LHCN-M2 (cell line): ENCODE measurements at places on chromosomes 5 and 9. TPM values are rescaled to one million over a fixed set of nuclear protein-coding genes. Genes with fewer than 3 reads are reported as not detected.

The TMEM252 gene
- total RNA-seq, result not detected in 2 replicates

The NTRK2 gene
- total RNA-seq, result not detected in 2 replicates

The MYOT gene
- 0.46 TPM in 1 of 2 replicates, not detected in the other for total RNA-seq

The ST8SIA4 gene
- total RNA-seq, result 11.2 and 13.9 TPM in 2 replicates

The F2R gene
- total RNA-seq, result 22.4 and 22.5 TPM in 2 replicates

The PRRX2 gene
- not detected in 2 replicates for total RNA-seq

The CNTFR gene
- not detected in 2 replicates for total RNA-seq

The TMC1 gene
- total RNA-seq, result not detected in 2 replicates

The PFN3 gene
- not detected in 2 replicates for total RNA-seq

The CEP120 gene
- total RNA-seq, result 19.8 and 24.6 TPM in 2 replicates

DNA sequence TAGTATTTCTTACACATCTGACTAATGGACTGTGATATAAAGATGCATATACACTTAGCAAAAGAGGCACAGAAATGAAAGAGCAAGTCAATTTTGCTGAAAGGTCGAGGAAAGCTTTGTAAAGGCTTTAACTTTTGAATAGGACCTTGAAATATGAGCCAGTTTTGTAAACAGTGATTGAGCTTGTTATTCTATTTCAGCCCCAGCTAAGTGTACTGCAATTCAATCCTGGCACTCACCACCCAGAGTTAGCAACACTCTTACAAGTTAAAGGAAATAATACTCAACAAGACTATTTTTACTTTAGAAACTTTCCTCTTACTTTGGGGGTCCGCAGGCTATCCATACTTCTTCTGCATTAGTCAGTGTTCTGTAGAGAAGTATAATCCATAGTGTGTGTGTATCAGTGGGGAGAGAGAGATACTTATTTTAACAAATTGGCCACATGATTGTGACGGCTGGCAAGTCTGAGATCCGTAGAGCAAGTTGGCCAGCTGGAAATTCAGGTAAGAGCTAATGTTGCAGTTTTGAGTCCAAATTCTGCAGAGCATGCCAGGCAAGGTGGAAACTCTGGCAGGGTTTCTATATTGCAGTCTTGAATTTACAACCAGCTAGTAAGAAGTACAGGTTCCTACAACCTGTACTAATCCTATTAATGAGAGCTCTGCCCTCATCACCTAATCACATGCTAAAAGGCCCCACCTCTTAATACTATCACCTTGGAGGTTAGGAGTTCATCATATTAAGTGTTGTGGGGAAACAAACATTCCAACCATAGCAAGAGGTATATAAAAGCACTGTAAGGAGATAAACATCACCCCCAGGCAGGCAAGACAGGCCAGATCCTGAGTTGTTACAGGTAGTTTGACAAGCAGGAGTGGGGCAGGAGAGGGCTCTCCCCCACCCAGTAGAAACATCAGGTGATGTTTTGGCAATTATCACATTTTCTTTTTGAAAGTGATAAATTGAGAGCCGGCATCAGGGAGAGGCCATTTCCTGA, 33.6 kb downstream of the IL7R start:
- no peak for DNase-seq

- DNase-seq, result peak; percentile 90
Measured at GRCh38 chr5:126624534-126624933, 23.8 kb downstream of the PHAX start.

- DNase-seq, result no peak
Measured at GRCh38 chr5:176851871-176852658, 41.7 kb downstream of the UNC5A start.

- DNase-seq, result peak; percentile 2
Measured at GRCh38 chr5:115709585-115709984, 83.7 kb upstream of the TMED7 start.

DNA sequence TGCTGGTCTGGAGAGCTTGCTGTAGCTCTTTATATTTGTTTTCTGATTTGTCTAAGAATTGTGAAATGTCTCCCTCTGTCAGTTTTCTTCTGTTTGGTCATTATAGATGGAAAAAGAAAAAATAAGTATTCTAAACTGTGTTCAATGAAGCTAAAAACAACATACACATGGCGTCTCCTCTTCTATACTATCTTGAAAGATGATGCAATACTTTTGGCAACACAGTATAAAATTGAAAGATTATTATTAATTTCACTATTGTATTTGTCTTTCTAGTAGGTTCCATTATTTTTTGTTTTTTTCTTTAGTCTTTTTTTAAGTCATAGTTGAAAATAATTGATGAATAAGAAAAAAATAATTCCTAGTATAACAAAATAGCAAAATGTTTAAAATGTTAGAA, 22.5 kb downstream of the CCDC192 start:
- DNase-seq, result no peak

- no peak for DNase-seq
Measured at GRCh38 chr5:470961-471749, 28.2 kb downstream of the EXOC3 start.

GRCh38 chr9:101590901-101591300, 3.9 kb downstream of the PPP3R2 start:
- DNase-seq, result no peak

DNA sequence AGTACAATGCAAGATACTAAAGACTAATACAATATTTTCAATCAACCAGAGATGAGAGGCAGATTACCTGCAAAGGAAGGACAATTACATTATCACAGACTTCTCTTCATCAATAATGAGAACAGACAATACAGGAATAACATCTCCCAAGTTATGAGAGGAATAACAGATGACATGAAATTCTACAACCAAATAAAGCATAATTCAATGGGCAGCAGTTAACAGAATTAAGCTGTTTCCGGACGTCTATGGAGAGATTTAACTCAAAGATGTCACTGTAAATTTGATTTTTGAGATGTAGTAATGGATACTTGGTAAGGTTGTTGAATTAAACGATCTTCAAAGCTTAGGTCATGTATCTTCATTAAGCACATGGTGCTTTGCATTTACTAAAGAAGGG, 19.8 kb upstream of the PARP8 start:
- DNase-seq, result no peak

GRCh38 chr9:133246562-133246961, 28.4 kb downstream of the ABO start:
- DNase-seq, result no peak

GRCh38 chr9:123174887-123175518, 93.4 kb downstream of the STRBP start:
- no peak for DNase-seq

DNA sequence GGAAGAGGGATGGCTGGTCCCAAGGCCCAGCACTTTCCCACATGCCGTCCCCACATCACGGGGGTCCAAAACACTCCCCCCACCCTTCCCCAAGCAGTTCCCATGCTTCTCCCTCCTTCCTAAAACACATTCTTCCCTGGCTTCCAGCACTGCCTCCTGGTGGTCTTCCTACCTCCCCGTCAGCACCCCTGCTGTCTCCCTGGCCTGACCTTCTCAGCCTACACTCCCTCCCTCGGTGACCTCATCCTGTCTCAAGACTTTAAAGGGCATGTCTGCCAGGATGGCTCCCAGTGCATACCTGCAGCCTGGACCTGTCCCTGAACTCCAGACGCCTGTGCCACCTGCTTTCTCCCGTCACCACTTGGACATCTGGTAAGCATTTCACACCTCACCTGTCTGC, 4.3 kb upstream of the NCS1 start:
- no peak for DNase-seq

- peak; percentile 85 for DNase-seq
Measured at GRCh38 chr5:143133721-143134120, 269.8 kb downstream of the NR3C1 start.

DNA sequence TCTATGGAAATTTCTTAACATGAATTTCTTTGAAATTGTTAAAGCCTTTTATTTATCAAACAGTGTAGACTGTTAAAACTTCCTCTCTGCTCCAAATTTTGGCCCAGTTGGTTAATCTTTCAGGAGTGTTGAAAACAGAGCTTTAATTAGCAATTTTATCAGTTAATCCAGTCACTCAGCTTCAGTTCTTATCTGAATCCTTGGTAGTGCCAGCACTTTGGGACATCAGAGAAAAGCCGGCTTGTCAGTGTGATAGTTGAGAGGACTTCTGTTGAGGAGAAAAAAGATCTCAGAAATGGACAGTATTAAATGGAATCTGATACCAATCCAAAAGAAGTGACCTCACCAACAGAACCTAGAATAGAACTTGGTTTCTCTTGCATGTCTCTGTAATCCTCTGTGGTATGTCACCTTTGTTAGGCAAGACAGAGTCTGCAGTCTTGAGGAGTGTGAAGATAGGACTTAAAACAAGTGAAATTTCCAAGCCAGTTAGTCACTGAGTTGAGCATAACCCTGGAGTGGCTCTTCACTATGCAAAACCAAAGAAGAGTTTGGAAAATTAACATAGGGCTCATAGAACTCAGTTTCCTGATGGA, 251.8 kb downstream of the NNT start:
- DNase-seq, result peak; percentile 57

DNA sequence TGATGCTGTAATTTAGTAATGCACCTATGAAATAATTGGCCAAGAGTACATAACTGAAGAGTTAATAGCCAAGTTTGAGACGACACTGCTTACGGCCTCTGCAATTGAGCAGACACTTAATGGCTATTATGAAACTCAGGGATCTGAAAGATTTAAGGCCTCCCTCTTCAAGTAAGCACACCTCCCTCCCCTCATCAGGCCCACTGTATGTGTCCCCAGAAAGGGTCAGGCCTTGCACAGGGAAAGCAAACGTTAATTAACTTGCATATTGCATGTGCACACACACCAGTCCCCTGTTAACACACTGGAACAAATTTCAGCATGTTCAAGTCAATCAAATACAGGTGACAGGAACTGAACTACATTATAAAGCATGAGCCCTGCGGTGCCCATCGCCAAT, 163.6 kb downstream of the SPOCK1 start:
- DNase-seq, result no peak

- no peak for DNase-seq
Measured at GRCh38 chr5:79456890-79457583, 56.9 kb downstream of the HOMER1 start.

GRCh38 chr9:93897075-93897970, 57.8 kb downstream of the BARX1 start:
- no peak for DNase-seq

DNA sequence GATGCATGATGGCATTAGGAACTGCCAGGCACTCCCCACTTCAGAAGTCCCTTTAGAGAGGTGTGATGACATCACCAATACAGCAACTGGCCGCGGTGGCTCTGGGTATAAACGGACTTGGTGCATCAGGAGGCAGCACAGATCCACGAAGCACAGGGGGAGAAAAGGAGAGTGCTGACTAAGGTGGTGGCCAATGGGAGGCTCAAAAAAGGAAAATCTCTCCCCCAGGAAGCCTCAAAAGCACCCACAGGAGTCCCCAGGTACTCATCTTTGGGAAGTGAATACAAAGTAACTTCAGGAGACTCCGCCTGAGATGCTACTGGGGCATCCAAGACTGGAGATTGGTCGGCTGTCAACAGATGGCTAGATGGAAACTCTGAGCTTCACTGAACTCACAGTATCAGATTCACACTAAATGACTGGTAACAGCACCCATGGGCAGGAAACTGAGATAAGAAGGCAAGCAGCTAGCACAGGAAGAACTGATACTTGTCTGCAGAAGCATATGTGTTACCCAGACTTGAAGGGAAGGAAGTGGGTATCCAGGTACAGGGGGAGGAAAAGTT, 7.6 kb downstream of the TTC39B start:
- no peak for DNase-seq

DNA sequence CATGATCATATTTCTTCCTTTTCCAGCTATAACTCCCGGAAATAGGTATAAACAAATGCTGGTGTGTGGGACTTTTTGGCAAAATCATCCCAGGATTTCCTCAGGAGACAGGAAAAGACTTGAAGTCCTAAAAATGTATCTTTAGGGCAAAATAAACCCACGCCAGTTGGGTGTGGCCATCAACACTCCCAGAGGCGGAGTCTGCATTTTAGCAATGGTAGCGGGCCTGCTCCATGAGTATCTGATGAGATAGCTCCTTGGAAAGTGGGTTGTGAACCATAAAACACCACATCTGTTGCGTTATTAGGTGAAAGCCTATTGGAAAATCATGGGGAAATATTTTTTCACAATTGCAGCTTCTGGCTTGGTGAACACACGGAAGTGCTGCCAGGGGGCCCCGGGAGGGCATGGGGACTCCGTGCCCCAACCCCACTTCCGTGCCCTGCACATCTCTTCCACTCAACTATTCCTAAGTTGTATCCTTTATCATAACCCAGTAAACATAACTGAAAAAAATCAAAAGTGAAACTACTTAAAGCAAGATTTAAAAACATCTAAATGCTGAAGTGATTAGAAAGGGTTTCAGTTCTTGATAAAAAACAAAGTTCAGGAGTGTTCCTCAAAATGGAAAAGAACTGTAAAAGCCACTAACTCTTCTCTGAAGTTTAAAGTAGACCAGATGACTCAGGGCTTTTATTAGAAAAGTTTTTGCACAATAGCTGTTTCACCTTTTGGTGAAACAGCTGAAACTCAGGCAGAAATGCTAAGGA, 111.2 kb downstream of the LRRC70 start:
- peak; percentile 9 for DNase-seq

DNA sequence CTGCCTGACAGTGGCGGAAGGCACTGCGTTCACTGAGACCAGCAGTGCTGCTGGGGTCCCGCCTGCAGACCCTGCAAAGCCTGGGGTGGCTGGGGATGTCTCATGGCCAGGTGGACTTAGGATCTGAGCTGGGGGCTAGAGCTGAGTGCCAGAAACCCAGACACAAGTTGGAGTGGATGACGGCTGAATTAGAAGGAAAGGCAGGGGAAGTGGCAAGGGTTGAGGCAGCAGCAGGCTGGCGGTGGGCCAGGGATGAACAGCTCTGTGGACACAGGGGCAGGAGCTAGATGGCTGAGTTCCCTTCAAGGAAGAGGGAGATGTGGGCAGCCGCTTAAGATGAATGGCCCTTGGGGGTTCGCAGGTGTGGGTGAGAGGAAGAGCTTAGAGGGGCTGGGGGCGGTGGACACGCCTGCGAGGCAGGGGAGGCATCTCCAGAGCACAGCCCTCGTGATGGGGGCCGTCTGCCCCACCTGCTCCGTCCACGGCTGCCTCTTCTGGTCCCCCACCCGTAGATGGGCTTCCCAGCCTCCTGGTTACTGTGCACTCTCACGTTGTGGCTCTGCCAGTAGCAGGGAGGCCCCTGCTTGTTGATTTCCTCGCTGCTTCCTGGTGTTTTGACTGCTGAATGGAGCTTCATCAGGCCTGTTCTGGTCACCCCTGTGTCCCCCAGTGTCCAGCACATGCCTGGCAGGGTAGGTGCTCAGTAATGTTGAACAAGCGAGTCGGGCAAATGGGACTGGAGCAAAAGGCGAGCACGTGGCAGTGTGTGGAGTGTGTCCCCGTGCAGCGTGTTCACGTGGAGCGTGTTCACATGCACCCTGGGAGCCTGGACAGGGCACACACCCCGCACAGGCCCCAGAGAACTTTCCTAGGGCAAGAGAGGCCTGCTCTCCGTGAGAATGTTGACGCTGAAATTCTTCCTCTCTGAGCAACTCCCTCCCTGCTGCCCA, 168.2 kb downstream of the CACNA1B start:
- DNase-seq, result no peak

DNA sequence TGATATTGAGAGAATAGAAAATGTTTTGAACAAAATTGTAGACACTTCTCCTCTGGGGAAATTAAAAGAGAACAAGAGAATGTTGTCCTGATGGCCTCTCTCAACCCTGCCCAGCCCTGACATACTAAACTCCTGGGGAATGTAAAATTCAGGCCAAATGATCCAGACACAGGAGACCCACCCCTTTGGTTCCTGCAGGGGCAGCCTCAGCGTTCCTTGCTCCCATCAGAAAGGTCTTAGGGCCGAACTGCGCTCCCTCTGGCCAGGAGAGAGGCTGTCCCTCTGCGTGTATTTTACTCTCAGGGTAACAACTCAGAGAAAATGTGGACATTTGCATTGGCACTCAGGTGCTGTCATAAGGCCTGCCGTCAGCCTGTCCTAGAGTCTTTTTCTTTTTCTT, 616.3 kb upstream of the KLF4 start:
- DNase-seq, result no peak
